ENCODE measurements at places on chromosomes 11 and 22. TPM values are rescaled to one million over a fixed set of nuclear protein-coding genes. Genes with fewer than 3 reads are reported as not detected.
A peak's percentile ranks its signal among the peaks of the same experiment; 100 is the strongest.

- H3K36me3 ChIP-seq = no peaks in the 10 kb centered on the region
- H3K4me1 ChIP-seq = no peaks in the 10 kb centered on the region
- no peak for DNase-seq
- H3K27me3 ChIP-seq = peaks cover 8% of the 10 kb centered on the region
- H3K27ac ChIP-seq = no peak overlapping the region
- H3K4me3 ChIP-seq = no peak overlapping the region
Measured at GRCh38 chr11:126990716-126991480, 9.7 kb downstream of the KIRREL3 start.

GRCh38 chr11:88178191-88178590 is 2.9 kb upstream of the RAB38 start:
- no peak overlapping the region for H3K27ac ChIP-seq
- no peak overlapping the region for H3K4me3 ChIP-seq
- no peaks in the 10 kb centered on the region for H3K4me1 ChIP-seq
- H3K27me3 ChIP-seq = no peaks in the 10 kb centered on the region
- no peaks in the 10 kb centered on the region for H3K36me3 ChIP-seq

DNA sequence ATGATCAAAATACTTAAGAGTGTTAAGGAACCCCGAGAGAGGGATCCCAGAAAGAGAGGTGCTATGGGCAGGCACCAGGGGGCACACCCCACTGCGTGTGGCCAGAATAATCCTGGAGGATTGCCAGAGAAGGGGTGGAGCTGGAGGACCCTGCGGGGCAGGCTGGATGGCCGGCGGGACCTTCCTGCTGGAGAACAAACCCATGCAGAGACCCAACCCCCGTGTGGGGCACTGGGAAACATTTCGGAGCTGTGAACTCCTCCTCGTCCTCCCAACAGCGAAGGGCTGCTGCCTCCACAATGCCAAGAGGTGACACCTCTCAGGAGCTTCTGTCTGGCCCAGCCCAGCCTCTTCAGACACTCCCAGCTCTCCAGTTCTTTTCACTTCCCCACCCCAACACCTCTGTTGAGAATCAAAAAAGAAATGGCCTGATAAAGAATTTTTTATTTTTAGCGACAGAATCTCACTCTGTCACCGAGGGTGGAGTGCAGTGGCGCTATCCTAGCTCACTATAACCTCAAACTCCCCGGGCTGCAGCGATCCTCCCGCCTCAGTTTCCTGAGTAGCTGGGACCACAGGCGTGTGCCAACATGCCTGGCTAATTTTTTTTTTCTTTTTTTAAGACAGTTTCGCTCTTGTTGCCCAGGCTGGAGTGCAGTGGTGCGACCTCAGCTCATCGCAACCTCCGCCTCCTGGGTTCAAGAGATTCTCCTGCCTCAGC is 25.6 kb downstream of the RHOD start:
- H3K27me3 ChIP-seq = no peaks in the 10 kb centered on the region
- H3K36me3 ChIP-seq = no peaks in the 10 kb centered on the region
- no peak overlapping the region for H3K4me3 ChIP-seq

DNA sequence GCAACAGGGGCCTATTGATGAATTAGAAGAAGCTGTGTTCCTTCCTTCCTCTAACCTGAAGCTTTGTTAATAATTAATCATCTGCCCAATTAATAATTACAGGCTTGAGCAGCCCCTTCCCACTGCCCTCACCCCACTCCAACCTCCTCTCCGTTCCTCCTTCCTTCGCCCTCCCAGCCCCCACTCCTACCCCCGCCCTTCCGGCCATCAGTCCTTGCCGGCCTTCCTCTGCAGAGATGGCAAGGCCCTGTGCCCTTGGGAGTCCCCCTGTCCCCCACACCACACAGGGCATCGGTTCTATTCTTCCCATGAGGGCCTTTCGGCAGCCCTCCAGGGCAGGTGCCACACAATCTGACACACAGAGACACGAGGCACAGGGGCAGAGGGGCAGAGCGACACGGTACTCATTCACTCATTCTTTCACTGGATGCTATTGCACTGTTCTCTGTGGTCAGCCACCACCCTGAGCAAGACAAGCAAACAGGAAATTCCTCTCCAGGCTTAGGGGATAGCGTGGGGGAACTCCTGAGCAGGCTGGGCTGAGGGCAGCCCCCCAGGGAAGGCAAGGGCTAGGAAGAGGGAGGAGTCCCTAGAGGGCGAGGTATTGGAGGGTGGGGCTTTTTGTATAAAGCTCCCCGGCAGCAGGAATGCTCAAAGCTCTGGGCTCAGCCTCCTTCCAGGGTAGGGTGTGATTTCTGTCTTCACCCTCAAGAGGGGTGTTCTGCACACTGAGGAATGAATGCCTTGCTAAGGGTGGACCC is 14.7 kb downstream of the MGAT3 start:
- no peak for DNase-seq
- H3K4me1 ChIP-seq = no peaks in the 10 kb centered on the region
- H3K4me3 ChIP-seq = peak overlapping the region; percentile 15
- no peaks in the 10 kb centered on the region for H3K27me3 ChIP-seq
- peak overlapping the region; percentile 30 for H3K27ac ChIP-seq

The SUSD2 gene
- polyA plus RNA-seq = 1.4 TPM

- H3K4me1 ChIP-seq = no peaks in the 10 kb centered on the region
- DNase-seq = peak; percentile 34
- no peak overlapping the region for H3K4me3 ChIP-seq
- no peak overlapping the region for H3K27ac ChIP-seq
- H3K36me3 ChIP-seq = no peaks in the 10 kb centered on the region
- H3K27me3 ChIP-seq = no peaks in the 10 kb centered on the region
Measured at GRCh38 chr11:3182462-3182852, 17.3 kb upstream of the OSBPL5 start.

The CTSF gene
- polyA plus RNA-seq = 16.5 TPM

The GNG3 gene
- polyA plus RNA-seq = not detected

DNA sequence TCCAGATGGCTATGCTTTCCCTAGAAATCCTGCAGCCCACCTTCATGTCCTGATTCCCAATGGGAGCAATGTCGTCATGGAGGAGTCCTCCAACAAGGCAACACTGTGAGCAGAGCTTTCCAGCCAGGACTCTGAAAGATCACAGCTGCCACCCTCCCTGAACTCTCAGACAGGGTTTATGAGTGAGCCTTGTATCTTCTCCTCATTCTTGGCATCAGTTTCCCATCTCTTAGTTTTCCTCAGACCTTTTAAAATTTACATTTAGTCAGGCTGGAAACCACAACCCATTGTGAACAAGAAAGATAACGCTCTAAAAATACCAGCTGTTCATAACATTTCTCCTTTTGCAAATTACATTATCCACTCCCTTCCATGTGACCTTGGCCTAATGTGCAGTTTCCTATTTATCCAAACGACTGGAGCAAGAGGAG is 15.6 kb upstream of the LYVE1 start:
- H3K4me3 ChIP-seq = no peak overlapping the region
- no peak overlapping the region for H3K27ac ChIP-seq
- no peaks in the 10 kb centered on the region for H3K27me3 ChIP-seq
- no peak for DNase-seq

DNA sequence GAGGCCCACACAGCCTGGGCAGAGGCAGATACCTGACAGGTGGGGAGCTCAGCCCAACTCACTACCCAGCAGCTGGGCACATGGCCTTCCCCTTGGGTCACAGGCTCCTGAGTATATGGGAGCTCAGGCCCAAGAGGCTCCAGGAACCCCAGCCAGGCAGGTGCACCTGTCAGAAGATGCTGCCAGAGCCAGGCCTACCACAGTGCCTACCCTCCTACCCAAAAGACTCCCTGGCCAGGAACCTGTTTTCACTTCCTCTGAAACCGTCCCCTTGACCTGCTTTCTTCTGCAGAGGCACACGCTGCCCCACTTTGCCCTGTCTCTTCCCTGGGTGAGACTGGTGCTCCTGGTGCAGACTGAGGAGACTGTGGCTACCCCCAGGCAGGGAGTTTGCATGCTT is 2.9 kb downstream of the CHID1 start:
- no peak overlapping the region for H3K4me3 ChIP-seq
- DNase-seq = no peak
- H3K27ac ChIP-seq = no peak overlapping the region

DNA sequence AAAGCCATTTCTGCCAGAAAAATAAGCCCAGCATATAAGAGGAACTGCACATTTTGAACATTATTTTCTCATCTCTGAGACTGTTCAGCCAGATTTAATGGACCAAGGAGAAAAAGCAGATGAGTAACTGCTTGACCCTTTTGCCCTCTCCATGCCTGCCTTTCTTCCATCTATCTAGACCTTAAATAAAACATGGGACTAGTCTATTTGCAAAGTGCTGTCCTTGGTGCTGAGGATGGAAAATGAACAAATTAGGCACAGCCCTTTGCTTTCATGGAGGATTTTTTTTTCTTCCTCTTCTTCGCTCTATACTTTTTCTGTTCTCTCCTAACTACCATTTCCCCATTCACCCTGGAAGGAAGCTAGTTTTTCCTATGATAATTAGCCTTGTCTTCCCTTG is 361.3 kb downstream of the GRM5 start:
- DNase-seq = no peak
- no peak overlapping the region for H3K4me3 ChIP-seq
- no peak overlapping the region for H3K27ac ChIP-seq
- H3K36me3 ChIP-seq = no peaks in the 10 kb centered on the region
- H3K27me3 ChIP-seq = no peaks in the 10 kb centered on the region

The C11orf97 gene
- polyA plus RNA-seq = 0.06 TPM

GRCh38 chr11:16114978-16115871 is 241.1 kb downstream of the SOX6 start:
- no peak overlapping the region for H3K4me3 ChIP-seq
- H3K27me3 ChIP-seq = no peaks in the 10 kb centered on the region
- DNase-seq = no peak
- H3K36me3 ChIP-seq = no peaks in the 10 kb centered on the region
- peak overlapping the region; percentile 34 for H3K27ac ChIP-seq

The TUBA8 gene
- 38.8 TPM for polyA plus RNA-seq

The TEX54 gene
- not detected for polyA plus RNA-seq

Measured in psoas muscle (tissue), 8 donors.